Stimulated activated CD8-positive, alpha-beta memory T cell treated with anti-CD3 and anti-CD28 coated beads, Interleukin-2, amount 100 ng/mL, for 48 hours (primary cell): ENCODE measurements at places on chromosomes 12 and 14.

DNA sequence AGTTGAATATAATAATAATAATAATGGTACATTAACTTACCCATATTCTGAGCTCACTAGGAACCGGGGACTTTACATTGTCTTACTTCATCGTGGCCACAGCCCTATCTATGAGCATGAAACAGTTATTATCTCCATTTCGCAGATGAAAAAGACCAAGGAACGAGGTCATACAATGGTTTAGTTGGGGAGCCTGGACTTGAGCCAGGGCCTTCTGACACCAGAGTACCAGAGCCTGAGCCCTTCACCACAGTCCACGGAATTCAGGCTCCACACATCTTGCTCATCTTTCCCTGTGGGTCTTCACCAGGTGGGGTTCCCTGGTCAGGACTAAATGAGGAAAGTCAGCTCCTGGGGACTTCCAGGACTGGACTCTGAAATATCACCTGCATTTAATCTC lies 31.3 kb upstream of the CMKLR1 start:
- no peak for DNase-seq

- no peak for DNase-seq
These were observed 32.0 kb upstream of the CDKN3 start for GRCh38 chr14:54364555-54365415.

- DNase-seq, result no peak
These were observed 67.2 kb downstream of the AEBP2 start for GRCh38 chr12:19506497-19506896.

- peak; percentile 63 for DNase-seq
These were observed 3.2 kb upstream of the FICD start for GRCh38 chr12:108511633-108512540.

DNA sequence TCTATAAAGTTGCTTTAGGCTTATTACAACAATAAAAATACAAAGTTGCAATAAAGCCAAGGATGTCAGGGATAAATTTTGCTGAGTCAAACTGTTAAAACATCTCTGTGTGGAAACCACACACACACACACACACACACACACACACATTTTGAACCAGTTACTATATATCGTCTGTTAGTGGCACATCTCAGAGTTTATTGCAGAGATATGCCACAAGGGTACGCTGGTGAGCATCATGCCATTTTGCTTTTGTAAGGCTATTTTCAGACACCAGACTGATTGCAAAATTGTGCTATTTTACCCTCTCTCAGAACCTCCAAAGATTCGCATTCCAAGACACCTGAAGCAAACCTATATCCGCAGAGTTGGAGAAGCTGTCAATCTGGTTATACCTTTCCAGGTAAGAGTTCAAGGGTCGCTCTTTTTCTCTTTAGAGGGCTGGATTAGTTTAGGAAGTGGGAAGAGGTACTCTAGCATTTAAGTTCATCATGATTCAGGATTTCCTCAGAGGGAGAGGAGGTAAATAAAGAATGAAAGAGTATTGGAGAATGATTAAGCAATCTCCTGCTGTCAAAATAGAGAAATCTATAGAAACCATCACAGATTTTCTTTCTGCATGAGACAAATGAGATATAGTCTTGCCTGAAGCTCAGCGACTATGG lies 27.3 kb upstream of the CHPT1 start:
- DNase-seq, result no peak

- DNase-seq, result no peak
These were observed 491.1 kb upstream of the RGS6 start for GRCh38 chr14:71441126-71441525.
